ENCODE measurements at places on chromosomes 11 and 22.

DNA sequence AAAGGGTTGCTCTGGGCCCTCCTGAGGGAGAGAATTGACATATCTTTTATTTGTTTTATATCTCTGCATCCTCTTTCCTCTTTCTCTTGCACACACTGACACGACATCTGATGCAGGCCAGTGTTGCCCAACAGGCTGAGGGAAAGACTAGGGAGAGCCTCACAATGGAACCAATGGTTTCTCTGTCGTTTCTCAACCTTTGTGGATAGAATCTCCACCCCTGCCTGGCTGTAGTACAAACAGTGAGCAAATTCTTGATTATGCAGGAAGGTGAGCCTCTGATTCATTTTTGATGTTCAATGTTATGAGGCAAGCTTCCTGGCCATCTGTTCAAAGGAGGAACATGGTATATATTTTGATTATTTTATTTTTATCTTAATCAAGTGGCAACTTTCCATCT is 49.8 kb upstream of the PLET1 start:
- ATAC-seq, result no peak

DNA sequence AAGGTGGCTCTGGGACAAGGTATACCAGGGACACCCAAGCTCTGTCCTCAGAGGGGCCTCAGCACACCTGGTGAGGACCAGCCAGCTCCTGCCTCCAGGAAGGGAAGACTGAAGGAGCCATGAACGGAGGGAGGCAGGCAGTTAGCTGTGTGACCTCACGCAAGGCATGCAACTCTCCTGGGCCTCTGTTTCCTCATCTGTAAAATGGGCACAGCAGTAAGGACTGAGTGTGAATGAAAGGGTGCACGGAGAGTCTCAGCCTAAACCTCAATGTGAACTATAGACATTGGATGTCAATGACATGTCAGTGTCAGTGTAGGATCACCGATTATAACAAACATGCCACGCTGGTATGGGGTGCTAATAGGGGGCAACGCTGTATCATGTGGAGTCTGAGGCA is 18.4 kb downstream of the PGA5 start:
- ATAC-seq, result no peak

DNA sequence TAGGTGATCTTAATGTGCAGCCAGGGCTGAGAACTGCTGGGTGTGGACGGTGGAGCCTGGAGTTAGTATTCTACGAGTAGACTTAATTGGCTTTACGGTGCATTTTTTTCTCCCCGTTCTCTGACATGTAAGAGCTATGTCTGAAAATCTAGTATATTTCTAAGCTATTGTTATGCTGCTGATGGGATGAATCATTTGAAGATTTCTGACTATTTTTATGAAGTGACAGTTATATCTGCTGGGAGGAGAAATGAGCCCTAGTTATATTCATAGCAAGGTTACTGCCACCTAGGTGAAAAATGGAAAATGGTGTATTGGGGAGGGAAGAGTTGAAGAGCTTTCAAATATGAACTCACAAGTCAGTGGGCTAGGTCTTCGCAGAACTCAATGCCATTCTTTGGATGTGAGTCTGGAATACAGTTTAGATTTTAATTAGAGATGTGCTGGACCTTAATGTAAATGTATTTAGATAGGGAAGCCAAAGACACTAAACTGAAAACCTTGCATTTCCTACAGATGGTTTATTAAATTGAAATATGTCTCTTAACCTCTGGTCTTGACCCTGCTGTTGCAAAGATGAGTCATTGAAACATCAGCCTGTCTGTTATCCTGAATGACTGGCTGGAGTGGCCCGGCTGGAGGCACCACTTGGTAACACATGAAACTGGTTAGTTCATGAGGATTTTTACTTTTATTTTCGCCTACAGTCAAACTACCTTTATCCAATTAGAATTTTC is 293.7 kb downstream of the DDX10 start:
- ATAC-seq, result no peak

GRCh38 chr11:103803062-103803461 is 233.4 kb upstream of the DDI1 start:
- ATAC-seq, result no peak

GRCh38 chr11:76215941-76216340 is 9.6 kb upstream of the WNT11 start:
- no peak for ATAC-seq

All from activated CD4-positive, CD25-positive, alpha-beta regulatory T cell treated with anti-CD3 and anti-CD28 coated beads, Interleukin-2, amount 50 U/mL, for 24 hours (primary cell).